ENCODE measurements at places on chromosomes 7 and 10. TPM values are rescaled to one million over a fixed set of nuclear protein-coding genes. Genes with fewer than 3 reads are reported as not detected.

GRCh38 chr7:117871778-117872538 is 1.3 kb downstream of the CTTNBP2 start:
- H3K4me1 ChIP-seq, result peaks cover 7% of the 10 kb centered on the region
- H3K36me3 ChIP-seq, result no peaks in the 10 kb centered on the region

DNA sequence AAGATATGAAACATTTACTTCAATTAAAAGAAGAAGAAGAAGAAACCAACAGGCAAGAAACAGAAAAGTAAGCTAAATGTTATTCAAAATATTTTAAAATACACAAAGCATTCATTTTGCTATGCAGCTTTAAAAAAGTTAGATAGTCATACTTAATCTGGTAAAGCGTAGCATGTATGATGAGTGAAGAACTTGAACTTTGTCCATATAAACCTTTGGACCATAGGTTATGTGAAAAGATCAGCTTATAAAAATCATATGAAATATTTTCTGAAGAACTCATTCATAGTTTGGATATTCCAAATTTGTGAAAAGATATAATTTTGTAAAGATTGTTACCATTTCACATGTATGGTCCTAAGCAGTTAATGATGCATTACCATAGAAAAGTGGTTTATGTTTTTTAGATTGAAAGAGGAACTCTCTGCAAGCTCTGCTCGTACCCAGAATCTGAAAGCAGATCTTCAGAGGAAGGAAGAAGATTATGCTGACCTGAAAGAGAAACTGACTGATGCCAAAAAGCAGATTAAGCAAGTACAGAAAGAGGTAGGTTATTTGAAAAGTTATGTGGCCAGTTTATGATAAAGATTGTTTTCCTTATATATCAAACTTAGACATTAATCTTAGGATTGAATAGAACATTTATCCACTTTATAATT is 37.3 kb downstream of the KIF20B start:
- H3K4me3 ChIP-seq, result no peak overlapping the region
- no peaks in the 10 kb centered on the region for H3K27me3 ChIP-seq
- peaks cover 4% of the 10 kb centered on the region for H3K36me3 ChIP-seq
- DNase-seq, result no peak
- H3K27ac ChIP-seq, result no peak overlapping the region

DNA sequence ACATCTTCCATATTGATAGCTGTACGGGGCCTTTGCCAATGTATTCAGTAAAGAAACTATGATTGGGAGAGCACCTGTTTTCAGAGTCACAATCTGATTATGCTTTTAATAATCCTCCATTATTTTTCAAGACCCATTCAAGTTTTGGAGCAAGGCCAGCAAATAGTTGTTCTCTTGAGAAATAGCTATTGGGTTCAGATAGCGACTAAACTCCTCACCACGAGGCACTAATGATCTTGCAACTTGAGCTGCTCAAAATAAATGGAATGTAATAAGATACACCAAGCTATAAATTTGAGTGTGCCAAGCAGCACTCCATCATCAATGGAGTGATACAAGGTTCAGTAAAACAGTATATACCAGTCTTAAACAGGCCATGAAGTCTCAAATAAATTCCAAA is 7.4 kb upstream of the MALRD1 start:
- no peak overlapping the region for H3K27ac ChIP-seq
- no peaks in the 10 kb centered on the region for H3K36me3 ChIP-seq
- H3K27me3 ChIP-seq, result no peaks in the 10 kb centered on the region

OR2A1 gene
- not detected for total RNA-seq

GRCh38 chr7:118040562-118040961 is 143.4 kb upstream of the LSM8 start:
- no peak overlapping the region for H3K27ac ChIP-seq
- H3K27me3 ChIP-seq, result no peaks in the 10 kb centered on the region
- no peaks in the 10 kb centered on the region for H3K4me1 ChIP-seq
- no peaks in the 10 kb centered on the region for H3K36me3 ChIP-seq
- no peak overlapping the region for H3K4me3 ChIP-seq

- peak; percentile 62 for DNase-seq
- H3K27me3 ChIP-seq, result no peaks in the 10 kb centered on the region
- H3K4me3 ChIP-seq, result no peak overlapping the region
- H3K36me3 ChIP-seq, result no peaks in the 10 kb centered on the region
Measured at GRCh38 chr7:142300689-142301088, 42.8 kb upstream of the PRSS58 start.

DNA sequence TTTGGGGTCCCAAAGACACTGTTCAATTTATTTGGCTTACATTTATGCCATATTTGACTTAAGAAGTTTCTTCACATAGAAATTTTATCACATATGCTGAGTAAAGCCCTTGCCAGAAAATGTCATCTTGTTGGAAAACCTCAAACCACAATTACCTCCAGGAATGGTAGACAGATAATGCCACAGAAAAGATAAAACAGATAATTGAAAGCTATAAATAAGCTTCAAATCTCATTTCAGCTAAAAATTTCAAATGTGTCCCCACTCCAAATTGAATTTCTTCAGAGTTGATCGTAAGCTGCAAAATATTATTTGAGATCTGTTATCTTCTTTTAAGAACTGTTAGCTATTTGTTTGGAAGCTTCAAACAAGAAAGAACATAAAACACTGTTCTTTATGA is 176.4 kb upstream of the PTN start:
- no peak overlapping the region for H3K27ac ChIP-seq
- no peak for DNase-seq
- H3K4me3 ChIP-seq, result no peak overlapping the region
- no peaks in the 10 kb centered on the region for H3K4me1 ChIP-seq

DNA sequence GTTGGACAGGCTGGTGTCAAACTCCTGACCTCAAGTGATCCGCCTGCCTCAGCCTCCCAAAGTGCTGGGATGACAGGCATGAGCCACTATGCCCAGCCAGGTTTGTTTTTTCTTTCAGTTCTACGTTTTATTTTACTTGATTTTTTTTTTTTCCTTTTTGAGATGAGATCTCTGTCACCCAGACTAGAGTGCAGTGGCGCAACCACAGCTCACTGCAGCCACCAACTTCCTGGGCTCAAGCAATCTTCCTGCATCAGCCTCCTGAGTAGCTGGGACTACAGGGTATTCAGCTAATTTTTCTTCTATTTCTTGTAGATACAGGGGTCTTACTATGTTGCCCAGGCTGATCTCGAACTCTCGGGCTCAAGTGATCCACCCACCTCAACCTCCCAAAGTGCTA is 24.3 kb downstream of the GDI2 start:
- no peak for DNase-seq
- H3K27me3 ChIP-seq, result no peaks in the 10 kb centered on the region
- H3K4me3 ChIP-seq, result no peak overlapping the region
- no peak overlapping the region for H3K27ac ChIP-seq

CALML5 gene
- total RNA-seq, result not detected

GRCh38 chr10:74000892-74001669 is 3.2 kb downstream of the VCL start:
- DNase-seq, result no peak
- peaks cover 5% of the 10 kb centered on the region for H3K36me3 ChIP-seq
- H3K4me3 ChIP-seq, result no peak overlapping the region
- no peak overlapping the region for H3K27ac ChIP-seq
- H3K27me3 ChIP-seq, result no peaks in the 10 kb centered on the region

- no peak overlapping the region for H3K4me3 ChIP-seq
- H3K27ac ChIP-seq, result no peak overlapping the region
- peaks cover 17% of the 10 kb centered on the region for H3K4me1 ChIP-seq
- DNase-seq, result no peak
Measured at GRCh38 chr7:151674161-151674920, 154.6 kb upstream of the RHEB start.

HMX2 gene
- not detected for total RNA-seq

SPOCK2 gene
- 258 TPM for total RNA-seq

- DNase-seq, result peak; percentile 92
- H3K4me3 ChIP-seq, result no peak overlapping the region
Measured at GRCh38 chr10:72079356-72079755, 9.0 kb downstream of the SPOCK2 start.

GRCh38 chr10:48898426-48898825 is 41.2 kb downstream of the LRRC18 start:
- no peak overlapping the region for H3K4me3 ChIP-seq
- no peak overlapping the region for H3K27ac ChIP-seq
- no peaks in the 10 kb centered on the region for H3K36me3 ChIP-seq
- no peak for DNase-seq
- H3K4me1 ChIP-seq, result no peaks in the 10 kb centered on the region

DNA sequence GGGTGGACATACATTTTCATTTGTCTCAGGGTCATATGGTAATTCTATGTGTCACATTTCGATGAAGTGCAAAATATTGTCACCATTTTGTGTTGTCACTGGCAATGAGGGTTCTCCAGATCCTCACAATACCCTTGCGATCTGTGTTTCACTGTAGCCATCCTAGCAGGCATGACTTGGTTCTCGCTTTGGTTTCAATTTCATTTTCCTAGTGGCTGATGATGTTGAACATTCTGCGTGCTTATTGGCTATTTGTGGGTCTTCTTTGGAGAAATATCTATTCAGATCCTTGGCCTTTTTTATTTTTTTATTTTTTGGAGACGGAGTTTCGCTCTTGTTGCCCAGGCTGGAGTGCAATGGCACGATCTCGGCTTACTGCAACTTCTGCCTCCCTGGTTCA is 24.8 kb upstream of the MNX1 start:
- no peak overlapping the region for H3K4me3 ChIP-seq
- no peaks in the 10 kb centered on the region for H3K36me3 ChIP-seq
- no peak overlapping the region for H3K27ac ChIP-seq
- H3K27me3 ChIP-seq, result no peaks in the 10 kb centered on the region
- DNase-seq, result no peak

DNA sequence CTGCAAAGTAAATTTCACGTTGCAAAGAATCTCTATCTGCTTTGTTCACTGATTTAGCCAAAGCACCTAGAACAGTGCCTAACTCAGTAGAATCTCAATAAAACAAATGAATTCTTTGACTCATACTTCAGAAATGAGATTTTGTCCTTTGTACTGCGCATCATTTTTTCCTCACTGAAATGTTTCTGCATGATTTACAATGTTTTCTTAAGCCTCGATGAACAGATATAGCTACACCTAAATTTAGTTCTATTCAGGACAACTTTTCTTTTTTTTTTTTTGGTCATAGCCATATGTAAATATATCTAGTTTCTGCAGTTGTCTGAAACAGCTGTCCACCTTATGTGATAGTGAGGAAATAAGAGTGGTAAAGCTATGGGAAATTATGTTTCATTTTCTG is 15.3 kb downstream of the GNAT3 start:
- no peak overlapping the region for H3K4me3 ChIP-seq
- no peaks in the 10 kb centered on the region for H3K4me1 ChIP-seq
- no peak overlapping the region for H3K27ac ChIP-seq
- DNase-seq, result no peak
- no peaks in the 10 kb centered on the region for H3K27me3 ChIP-seq

- no peaks in the 10 kb centered on the region for H3K27me3 ChIP-seq
- H3K27ac ChIP-seq, result no peak overlapping the region
- DNase-seq, result no peak
- no peaks in the 10 kb centered on the region for H3K36me3 ChIP-seq
Measured at GRCh38 chr7:47190462-47190861, 391.4 kb downstream of the TNS3 start.

DNA sequence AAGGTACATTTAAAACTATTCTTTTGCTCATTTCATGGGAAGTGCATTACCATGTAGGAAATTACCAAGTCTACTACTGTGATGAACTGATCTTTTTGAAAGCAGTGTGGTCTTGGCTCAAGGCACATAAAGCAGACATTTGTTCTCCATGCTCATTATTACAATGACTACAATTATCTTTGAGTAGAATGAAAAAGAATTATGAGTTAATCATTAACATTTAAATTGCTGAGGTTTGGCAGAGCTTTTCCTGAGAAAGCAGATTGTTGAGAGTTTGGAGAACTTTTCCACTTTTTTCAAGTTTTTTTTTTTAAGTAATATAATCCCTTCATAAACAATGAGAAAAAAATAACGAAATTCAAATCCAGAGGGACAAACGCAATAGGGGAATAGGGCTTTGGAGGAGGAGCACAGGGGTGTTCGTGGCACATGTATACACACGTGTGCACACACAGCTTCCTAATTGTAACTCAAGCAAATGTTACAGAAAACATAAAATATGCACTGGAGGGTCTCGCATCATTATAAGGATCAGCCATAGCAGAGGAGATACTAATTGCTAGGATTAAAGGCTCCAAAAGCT is 8.9 kb upstream of the CUBN start:
- no peaks in the 10 kb centered on the region for H3K4me1 ChIP-seq
- H3K4me3 ChIP-seq, result no peak overlapping the region
- no peak overlapping the region for H3K27ac ChIP-seq
- no peak for DNase-seq
- H3K36me3 ChIP-seq, result no peaks in the 10 kb centered on the region
- no peaks in the 10 kb centered on the region for H3K27me3 ChIP-seq

- no peaks in the 10 kb centered on the region for H3K36me3 ChIP-seq
- no peaks in the 10 kb centered on the region for H3K4me1 ChIP-seq
- no peaks in the 10 kb centered on the region for H3K27me3 ChIP-seq
- no peak for DNase-seq
- no peak overlapping the region for H3K4me3 ChIP-seq
Measured at GRCh38 chr10:126185676-126186447, 202.4 kb downstream of the ADAM12 start.

Measured in natural killer cell (primary cell).